ENCODE measurements at places on chromosomes 13 and 19. TPM values are rescaled to one million over a fixed set of nuclear protein-coding genes. Genes with fewer than 3 reads are reported as not detected.

EFNA2 gene
- total RNA-seq = not detected

DNA sequence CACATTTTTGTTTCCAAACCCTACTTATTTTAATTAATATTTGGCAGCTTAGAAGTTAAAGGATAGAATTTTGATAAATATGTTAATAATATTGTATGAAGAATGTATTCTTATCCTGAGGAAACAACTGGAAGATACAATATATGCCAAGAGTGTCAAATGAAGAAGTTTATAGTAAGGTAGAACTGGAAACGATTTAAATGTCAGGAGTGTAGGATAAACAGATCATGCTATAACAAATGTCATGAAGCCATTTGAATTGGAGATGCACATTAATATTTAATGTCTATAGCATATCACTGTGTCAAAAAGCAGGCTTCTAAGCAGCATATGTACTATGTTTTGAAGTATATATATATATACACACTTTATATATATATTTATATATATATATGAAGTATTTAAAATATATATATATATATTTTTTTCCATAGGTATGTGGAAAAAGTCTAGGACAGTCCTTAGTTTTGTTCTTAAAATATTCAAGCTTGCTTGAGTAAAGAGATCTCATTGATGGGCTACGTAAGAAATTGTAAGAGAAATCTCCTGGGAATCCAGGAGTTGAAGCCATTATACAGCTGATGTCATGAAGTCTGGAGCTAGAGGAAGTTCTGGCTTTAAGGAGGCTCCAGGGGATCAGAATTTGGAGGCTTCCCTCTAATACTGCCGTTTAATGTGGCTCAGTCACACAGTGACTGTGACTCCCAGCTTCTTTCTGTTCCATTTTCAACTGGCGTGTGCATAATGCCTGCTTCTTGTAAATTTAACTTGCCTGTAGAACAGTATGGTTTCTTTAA lies 79.9 kb upstream of the MYCBP2 start:
- no peak overlapping the region for H3K4me3 ChIP-seq
- H3K4me1 ChIP-seq = no peaks in the 10 kb centered on the region
- no peaks in the 10 kb centered on the region for H3K27me3 ChIP-seq
- H3K36me3 ChIP-seq = no peaks in the 10 kb centered on the region

DNA sequence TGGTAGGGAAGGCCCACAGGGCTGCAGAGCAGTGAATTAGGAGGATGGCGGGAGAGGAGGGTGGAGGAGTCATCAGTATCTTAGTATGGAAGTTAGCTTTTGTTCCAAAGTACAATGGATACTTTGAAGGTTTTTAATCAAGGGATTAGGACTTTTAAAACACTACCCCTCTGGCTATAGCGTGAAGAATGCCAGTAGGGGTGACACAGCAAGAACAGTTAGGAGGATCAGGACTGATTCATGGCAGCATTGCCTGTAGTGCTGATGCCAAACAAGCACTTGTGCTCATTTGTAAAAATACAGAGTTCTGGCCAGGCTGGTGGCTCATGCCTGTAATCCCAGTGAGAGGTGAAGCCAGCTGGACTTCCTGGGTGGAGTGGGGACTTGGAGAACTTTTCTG lies 46.2 kb downstream of the SKA3 start:
- H3K27me3 ChIP-seq = no peaks in the 10 kb centered on the region
- no peak overlapping the region for H3K4me3 ChIP-seq
- DNase-seq = no peak
- H3K36me3 ChIP-seq = no peaks in the 10 kb centered on the region

SIGLEC7 gene
- total RNA-seq = 11.0 TPM

ZNF135 gene
- 4.1 TPM for total RNA-seq

DNA sequence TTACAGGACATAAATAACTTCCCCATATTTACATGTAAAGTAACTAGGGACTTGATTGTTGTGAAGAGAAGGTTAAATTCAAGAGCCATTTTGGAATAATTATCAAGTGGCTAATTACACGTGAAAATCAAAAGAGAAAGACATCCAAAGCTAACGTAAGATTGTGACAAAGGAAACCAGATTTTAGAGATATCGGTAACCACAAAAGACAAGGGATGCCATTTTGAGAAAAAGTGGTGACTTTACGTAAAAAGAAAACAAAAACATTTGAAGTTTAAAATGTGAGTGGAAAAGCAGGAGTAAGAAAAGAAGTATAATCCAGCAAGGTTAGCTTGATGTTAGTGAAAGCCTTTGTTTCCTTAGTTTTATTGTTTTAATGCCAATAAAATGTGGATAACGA lies 10.9 kb upstream of the VWA8 start:
- no peak for DNase-seq
- H3K27ac ChIP-seq = no peak overlapping the region
- H3K4me3 ChIP-seq = no peak overlapping the region
- no peaks in the 10 kb centered on the region for H3K36me3 ChIP-seq

GRCh38 chr19:51702103-51702824 lies 9.1 kb downstream of the SPACA6 start:
- peaks cover 20% of the 10 kb centered on the region for H3K4me1 ChIP-seq
- DNase-seq = peak; percentile 91
- peaks cover 47% of the 10 kb centered on the region for H3K36me3 ChIP-seq
- no peaks in the 10 kb centered on the region for H3K27me3 ChIP-seq
- peak overlapping the region; percentile 40 for H3K27ac ChIP-seq
- peak overlapping the region; percentile 84 for H3K4me3 ChIP-seq
